NCI-H774 (cell line): ENCODE measurements at places on chromosomes 13 and 19.

DNA sequence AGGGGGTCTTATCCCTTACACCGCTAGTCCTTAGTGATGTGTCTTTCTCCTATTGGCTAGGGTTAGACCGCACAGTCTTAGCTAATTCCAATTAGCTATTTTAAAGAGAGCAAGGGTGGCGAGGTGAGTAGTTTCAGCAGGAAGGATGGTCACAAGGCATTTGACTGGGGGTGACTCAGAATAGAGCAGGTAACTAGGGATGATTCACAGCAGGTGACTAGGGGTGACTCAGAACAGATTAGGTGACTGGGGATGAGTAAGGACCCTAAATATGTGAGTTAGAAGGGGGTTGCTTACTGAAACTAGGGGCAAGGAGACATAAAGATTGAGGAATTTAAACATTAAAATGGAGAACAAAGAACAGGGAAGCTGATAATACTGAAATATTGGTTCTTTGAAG lies 64.3 kb downstream of the ZNF66 start:
- no peak for DNase-seq

GRCh38 chr13:46507981-46508380 lies 45.0 kb upstream of the LRCH1 start:
- DNase-seq = no peak

DNA sequence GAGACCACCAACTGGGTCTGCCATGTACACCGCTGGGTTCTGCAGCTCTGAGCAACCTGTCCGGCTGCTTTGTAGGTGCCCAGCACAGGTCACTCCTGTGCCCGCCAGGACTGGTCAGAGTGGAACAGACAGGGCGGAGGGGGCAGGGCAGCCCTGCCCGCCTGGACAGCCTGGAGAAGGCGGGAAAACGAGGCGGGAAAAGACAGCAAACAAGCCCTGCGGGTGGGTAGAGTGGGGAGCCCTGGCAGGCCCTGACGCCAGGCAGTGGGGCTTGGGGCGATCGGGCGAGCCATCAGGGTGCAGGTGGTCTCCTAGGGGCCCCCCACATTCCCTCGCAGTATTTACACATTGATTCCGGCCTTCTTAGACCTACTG lies 533 bp upstream of the UHRF1 start:
- DNase-seq = no peak

DNA sequence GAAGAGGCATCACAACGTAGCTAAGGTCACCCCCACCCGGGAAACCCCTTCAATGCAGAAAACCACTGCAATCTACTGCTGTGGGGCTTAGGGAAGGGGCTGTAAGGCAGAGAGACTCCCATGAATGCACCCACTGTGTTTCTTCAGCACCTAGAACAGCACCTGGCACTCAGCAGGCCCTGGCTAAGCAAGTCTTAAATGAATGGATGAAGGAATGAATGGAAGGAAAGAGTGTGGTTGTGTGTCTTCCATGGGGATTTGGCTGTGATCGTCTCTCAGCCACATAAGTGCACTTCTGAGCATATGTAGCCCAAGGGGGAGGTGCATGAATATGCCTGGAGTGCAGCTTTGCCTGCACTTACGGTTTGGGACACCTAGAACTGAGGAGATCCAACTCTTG lies 2.9 kb downstream of the CCDC159 start:
- no peak for DNase-seq

- DNase-seq = no peak
Observed at GRCh38 chr13:47334173-47334572, 437.3 kb upstream of the HTR2A start.

- DNase-seq = no peak
Observed at GRCh38 chr19:12995596-12996405, 526 bp downstream of the NFIX start.

GRCh38 chr13:103004661-103005345 lies 61.4 kb downstream of the SLC10A2 start:
- DNase-seq = no peak

GRCh38 chr13:90405301-90405700 lies 942.2 kb upstream of the MIR17HG start:
- DNase-seq = no peak

DNA sequence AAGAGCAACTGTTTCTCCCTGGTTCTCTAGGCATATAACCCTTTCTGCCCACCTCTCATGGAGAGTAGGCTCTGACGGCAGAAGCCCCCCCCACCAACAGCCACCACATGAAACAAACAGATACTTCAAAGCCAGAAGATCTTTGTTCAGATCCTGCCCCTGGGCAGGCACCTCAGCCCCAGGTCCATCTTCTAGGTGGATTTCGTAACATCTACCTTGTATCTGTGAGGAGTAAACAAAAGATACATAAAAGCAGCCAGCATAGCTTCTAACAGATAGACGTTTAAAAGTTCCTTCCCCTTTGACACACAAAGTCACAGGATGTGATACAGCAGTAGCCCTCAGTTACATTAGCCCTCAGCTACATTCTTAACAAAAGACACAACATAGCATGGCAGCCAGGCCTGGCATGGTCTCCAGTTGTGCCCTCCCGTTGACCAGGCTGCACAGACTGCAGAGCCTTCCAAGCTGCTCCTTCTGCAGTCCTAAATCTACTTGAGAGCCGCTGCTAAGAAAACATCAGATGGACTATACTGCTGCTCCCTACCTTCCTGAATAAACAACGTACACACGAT lies 35.4 kb downstream of the BRD4 start:
- DNase-seq = no peak

DNA sequence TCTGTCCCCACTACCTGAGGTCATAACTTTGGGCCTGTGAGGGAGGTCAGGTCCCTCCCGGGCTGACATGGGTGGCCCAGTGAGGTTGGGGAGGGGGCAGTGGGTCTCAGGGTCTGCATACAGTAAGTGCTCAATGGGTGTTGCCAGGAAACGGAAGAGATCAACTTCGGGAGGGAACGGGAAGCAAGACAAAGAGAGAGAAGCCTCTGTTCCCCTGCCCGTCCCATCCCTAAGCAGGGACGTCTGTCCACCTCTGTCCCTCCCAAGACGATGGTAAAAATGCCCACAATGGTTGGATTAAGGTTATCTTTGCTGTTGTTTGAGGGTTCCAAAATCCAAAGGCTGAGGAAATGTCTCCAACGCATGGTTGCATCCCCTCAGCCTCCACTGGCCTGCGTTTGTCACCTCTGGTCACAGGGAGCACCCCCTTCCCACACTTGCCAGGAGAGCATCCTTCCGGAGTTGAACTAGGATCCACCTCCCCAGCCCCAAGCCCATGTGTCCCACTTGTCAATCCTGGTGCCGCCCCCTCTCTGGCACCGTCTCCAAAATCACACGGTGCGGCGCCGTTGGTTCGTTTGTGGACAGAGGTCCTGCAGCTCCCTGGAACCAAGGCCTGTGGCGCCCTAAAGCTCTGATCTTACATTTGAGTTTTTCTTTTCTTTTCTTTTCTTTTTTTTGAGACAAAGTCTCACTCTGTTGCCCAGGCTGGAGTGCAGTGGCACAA lies 774 bp upstream of the HOMER3 start:
- DNase-seq = no peak

GRCh38 chr19:12836529-12836863 lies 1.8 kb upstream of the MAST1 start:
- no peak for DNase-seq

DNA sequence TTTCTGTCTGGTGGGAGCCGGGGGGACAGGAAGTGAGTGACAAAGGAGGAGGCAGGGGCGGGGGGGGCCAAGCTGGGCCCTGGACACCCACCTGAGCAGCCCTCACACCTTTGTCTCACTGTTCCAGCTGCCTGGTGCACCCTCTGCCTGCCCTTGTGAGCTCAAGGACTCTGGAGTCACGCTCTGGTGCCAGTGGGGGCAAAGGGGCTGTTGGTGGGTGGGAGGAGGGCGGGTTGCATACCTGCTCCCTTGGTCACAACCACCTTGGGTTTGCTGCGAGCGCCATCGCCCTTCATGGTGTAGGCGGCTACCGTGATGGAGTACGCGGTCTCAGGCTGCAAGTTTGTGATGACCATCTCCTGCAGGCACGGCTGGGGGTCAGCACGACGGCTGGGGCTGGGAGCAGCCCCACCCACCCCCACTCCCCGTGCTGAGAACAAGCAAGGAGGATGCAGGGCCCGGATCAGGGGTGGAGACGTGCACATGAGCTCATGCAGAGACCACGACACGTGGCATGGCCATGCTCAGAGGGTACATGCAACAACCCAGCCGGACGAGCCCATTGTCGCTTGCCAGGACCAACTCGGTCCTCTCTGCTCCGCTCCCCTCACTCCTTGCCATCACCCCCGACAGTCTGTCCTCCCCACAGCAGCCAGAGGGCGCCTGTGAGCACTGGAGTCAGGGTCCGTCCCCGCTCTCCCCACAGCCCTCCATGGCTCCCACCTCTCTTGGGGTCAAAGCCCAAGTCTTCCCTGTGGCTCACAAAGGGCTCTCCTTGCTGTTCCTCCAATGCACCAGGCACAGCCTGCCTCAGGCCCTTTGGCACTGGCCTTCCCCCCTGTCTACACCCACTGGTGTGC lies 114.9 kb downstream of the PTPRS start:
- no peak for DNase-seq

GRCh38 chr13:86585835-86586234 lies 786.6 kb upstream of the SLITRK6 start:
- no peak for DNase-seq

DNA sequence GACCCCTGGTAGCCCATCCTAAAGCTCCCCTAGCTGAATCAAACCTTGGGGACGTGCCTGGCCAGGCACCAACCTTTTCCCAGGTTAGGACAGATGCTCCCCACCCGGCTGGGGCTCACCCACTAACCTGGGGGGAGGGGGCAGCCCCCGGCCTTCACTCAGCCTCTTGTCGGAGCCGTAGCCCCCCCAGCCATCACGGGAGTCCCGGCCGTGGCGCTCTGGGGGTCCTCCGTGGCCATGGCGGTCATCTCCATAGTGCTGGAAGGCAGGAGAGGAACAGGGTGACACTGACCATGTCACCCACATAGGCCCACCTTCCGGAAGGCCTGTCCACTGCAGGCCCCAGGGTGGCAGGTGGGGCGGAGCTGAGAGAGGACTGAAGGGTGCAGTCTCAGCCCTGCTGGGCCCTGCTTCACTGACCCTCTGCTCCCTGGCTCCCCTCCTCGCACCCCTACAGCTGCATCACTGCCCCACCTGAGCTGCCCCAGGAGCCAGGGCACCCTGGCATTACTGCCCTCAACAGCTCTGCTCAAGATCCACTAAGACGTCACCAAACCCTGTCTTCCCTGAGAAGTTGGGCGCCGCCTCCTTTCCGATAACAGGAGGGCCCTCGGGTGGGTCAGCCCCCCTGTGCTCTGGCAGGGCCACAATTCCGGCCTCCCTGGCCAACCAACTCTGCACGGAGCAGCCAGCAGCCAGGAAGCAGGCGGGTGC lies 22.6 kb upstream of the TINCR start:
- DNase-seq = no peak

DNA sequence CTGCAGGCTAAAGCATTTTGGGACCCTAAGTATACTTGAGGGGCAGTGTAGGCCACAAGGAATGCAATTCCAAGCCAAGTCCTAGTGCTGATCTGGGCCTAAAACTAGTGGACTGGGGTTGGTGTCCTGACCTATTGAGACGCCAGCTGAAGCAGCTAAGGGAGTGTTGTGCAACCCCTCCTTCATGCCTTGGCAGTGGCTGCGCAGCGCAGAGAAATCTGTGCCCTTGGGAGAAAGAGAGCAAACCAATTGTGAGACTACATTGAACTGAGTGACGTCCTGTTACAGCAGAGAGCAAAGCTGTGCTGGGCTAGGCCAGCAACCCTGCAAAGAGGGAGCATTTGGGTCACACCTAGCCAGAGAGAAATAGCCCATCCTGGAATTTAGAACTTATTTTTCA lies 2715.0 kb upstream of the PCDH20 start:
- no peak for DNase-seq

DNA sequence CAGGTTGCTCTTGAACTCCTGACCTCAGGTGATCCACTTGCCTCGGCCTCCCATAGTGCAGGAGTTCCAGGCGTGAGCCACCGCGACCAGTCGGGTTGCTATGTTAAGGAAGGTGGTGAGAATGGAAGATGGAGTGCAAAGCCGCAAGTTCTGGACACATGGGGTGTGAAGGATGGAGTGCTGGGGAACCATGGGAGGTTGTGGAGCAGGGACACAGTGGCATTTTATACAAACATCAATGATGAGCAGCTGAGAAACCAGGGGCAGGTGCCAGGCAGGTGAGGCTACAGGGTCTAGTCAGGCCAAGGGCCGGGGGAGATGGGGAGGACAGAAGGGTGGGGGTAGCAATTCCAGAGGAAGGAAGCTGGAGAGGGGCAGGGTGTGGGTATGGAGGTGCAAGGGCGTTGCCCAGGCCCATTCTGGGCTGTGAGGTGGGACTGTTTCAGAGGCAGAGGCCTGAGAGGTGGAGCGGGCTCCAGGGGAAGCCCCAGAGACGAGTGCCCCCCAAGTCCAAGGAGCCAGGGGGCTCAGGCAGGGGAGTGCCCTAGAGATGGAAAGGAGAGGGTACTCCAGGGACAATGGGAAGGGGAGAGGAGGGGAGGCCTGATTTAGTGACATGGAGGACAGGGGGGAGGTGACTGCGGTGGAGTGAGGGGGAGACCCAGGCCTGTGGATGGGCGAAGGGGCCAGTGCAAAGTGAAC lies 1.9 kb upstream of the RAX2 start:
- DNase-seq = no peak

- DNase-seq = no peak
Observed at GRCh38 chr13:28379371-28380083, 115.4 kb downstream of the FLT1 start.
